ENCODE measurements at places on chromosomes 4 and X. TPM values are rescaled to one million over a fixed set of nuclear protein-coding genes. Genes with fewer than 3 reads are reported as not detected.

Gene CDK16
- 110 TPM for total RNA-seq

Gene BTC
- total RNA-seq: not detected

Gene RPA4
- 0.26 TPM for total RNA-seq

Gene FGFBP2
- not detected for total RNA-seq

Gene NEK1
- total RNA-seq: 9.8 TPM

Gene NLGN4X
- not detected for total RNA-seq

Gene KANTR
- 4.9 TPM for total RNA-seq

Gene ARSJ
- 44.1 TPM for total RNA-seq

Gene PASD1
- not detected for total RNA-seq

Gene TEX11
- total RNA-seq: not detected

Gene TCEAL5
- total RNA-seq: not detected

Gene C4orf51
- not detected for total RNA-seq

Gene AFF2
- not detected for total RNA-seq

Gene DRD5
- total RNA-seq: not detected

Gene SPANXB1
- not detected for total RNA-seq

Gene GSX2
- total RNA-seq: not detected

Gene GPR101
- not detected for total RNA-seq

Gene TBX22
- not detected for total RNA-seq

Gene ADGRL3
- not detected for total RNA-seq

Gene DDIT4L
- 4.2 TPM for total RNA-seq

Gene TEX13C
- total RNA-seq: not detected

Gene MAGEC3
- not detected for total RNA-seq

Gene GAB3
- not detected for total RNA-seq

Gene MFAP3L
- 1.8 TPM for total RNA-seq

Gene STK32B
- 0.32 TPM for total RNA-seq

Gene INTS6L
- total RNA-seq: 1.5 TPM

Gene UGT8
- not detected for total RNA-seq

Gene DAPP1
- not detected for total RNA-seq

Gene USP38
- 20.4 TPM for total RNA-seq

Gene CTAG1B
- total RNA-seq: not detected

Gene HTN3
- total RNA-seq: not detected

Gene TLR7
- total RNA-seq: not detected

Gene FAM184B
- total RNA-seq: not detected

Gene GNRHR
- total RNA-seq: not detected

Gene PDLIM5
- total RNA-seq: 236 TPM

Gene CSAG2
- total RNA-seq: not detected

Gene DMRTC1B
- not detected for total RNA-seq

Gene PPARGC1A
- not detected for total RNA-seq

Gene ANK2
- total RNA-seq: 1.5 TPM

Gene WDFY3
- total RNA-seq: 46.4 TPM

Gene TCEAL9
- 80.7 TPM for total RNA-seq

Gene SPANXN4
- total RNA-seq: not detected

Gene BMX
- total RNA-seq: not detected

Gene HSD17B13
- not detected for total RNA-seq

Gene PRICKLE3
- total RNA-seq: 11.1 TPM

Gene SATL1
- total RNA-seq: not detected

Gene TDO2
- not detected for total RNA-seq

Gene VCX
- not detected for total RNA-seq

Gene MAGEA6
- total RNA-seq: 0.12 TPM
